ENCODE measurements at places on chromosomes 6 and 20.

DNA sequence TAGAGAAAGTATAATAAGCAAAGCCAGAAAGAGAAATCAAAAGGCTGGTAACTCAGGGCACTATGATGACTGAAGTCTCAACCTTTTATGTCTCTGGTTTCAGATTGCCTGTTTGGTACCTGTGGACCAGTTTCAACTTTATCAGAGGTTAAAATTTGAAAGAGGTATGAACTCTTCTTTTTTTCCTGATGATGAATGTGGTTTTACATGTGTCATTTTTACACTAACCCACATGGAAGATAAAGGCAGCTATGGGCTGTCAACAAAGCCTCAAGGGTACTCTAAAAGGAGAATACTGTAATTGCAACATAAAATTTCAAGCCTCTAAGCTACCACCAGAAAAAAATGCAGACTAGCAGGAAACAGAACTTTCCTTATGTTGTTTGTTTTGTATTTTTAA is 52.4 kb downstream of the RNF144B start:
- DNase-seq, result no peak

- no peak for DNase-seq
Measured at GRCh38 chr6:105646391-105646867, 243.5 kb upstream of the PREP start.

DNA sequence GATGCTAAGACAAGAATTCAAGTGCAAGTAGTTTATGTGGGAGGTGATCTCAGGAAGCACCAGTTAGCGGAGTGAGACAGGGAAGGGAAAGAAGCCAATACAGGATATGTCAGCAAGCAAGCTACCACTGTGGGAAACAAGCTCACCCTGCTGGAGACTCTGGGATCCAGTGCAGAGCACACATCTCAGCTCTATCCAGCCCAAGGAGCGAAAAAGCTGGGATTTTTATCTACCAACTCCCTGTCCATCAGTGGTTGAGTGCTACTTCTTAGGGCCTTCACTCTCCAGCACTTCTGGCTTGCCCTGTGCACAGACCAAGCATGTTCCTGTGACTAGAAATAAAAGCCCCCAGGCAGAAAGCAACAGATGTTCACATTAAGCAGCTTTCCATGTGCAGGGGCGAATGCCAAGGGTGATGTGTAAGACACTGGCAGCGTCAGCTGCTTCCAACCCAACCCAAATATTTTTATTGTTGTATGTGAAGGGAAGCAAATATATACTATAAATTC is 10.8 kb upstream of the RNF24 start:
- no peak for DNase-seq

DNA sequence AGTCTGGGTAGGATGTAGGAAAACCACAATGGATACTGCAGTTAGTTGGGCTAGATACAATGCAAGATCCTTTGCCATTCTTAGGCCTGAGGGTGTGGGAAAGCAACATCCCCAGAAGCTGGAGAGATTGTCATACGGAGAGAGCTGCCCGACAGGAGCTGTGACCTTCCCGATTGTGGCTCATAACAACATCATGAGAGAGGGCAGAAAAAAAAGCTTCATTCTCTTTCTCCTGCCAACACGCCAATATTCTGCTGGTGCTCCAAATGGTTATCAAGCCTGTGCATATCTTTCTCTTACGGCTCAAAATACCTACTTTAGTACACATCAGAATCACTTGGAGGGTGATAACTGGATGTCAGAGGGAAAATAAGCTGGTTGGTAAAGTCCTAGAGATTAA is 81.1 kb downstream of the IBTK start:
- DNase-seq, result no peak

DNA sequence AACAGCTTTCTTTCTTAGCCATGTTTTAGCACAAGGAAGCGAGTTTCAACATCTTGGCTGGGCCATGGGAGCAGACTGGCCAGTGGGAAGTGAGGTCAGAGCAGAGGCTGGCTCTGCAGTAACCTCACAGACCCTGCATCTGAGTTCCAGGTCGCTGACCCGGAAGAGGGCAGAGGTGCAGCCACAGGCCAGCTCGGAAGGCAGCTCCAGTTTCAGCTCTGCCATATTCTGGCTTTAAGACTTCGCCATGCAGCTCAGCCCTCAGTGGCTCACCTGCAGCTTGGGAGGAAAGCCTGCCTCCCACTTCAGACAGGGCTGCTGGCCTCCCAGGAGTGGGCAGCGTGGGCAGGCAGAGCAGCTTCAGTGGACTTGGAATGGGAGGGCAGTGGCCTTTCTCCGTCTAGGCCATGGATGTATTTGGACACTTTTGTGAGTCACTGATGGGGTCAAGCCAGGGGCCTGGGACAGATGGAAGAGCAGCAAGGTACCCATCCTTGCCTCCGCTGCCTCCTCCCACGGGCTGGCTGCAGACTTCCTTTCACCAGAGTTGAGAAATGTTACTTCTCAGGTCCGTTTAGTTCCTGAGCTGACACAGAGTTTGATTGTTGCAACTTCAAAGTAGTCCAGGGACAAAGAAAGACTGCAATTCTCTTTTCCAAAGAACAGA is 18.5 kb downstream of the CST8 start:
- DNase-seq, result no peak

- peak; percentile 98 for DNase-seq
Measured at GRCh38 chr6:44246663-44247337, at the start of gene HSP90AB1. HSP90AB1 (plus strand) TSS chr6:44247101; CDS start chr6:44248630, 1,529 bp downstream.

- no peak for DNase-seq
Measured at GRCh38 chr6:110537208-110538123, 61.1 kb upstream of the SLC22A16 start.

DNA sequence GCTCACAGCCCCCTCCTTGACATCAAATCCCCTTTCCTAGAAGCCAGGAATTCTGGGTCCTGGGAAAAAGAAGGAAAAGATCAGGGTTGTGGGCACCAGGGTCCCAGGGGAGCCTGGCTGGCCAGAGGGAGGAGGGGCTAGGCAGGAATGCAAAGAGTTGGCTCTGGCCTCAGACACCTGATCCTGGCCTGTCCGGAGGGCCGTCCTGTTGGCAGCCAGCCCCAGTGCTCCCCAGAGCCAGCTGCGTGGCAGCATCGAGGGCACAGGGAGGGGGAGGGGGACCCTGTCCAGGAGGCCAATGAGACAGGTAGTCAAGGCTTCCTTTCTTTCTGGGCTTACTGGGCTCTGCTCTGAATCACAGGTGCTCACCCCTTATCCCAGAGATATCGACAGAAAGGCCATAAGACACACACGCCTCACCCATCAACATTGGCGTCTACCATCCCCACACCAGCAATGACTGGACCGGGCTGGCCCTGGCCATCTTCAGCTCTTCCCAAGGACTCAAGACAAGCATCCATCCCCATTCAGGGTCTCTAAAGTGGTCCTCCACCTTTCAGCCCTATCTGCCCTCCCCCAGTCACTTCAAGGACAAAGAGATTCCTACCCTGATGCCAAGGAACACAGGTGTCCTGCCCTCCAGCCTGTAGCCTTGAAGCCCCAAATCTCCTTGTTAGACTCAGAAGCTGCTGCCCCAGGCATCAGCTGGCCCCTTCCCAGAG is 723 bp downstream of the COL11A2 start:
- DNase-seq, result no peak

- no peak for DNase-seq
Measured at GRCh38 chr20:50040432-50041245, 57.9 kb downstream of the SNAI1 start.

GRCh38 chr20:4502756-4503155 is 219.0 kb upstream of the PRND start:
- no peak for DNase-seq

GRCh38 chr20:61531553-61532345 is 279.7 kb downstream of the CDH4 start:
- DNase-seq, result no peak

DNA sequence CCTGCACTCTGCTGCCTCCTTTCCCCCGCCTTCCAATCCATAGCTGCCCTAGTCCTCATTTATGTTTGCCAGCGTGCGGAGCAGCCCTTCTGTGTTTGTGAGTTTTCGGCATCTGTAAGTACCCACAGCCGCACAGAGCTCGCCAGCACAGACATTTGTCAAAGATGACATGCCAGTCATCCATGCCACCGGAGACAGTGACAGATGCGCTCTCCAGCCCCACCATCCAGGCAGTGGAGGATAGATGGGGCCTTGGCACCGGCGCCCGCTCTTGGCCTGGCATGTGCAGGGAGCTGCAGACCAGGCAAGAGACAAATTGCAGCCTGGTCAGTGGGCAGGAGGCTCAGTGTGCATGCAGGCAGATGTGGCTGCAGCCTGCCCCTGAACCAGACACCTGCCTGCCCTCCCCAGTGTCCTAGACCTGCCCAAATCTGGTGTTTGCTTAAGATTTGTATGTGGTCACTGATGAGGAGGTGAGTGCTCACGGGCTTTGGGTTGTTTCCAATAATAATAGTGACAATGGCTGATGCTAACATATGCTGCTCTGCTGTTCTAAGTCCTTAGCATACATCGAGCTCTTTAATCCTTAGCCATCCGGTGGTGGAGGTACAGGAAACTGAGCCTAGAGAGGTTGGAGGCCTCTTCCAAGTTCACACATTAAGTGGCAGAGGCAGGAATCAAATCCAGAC is 78.1 kb downstream of the UNC5CL start:
- no peak for DNase-seq
